ENCODE measurements at places on chromosomes 3 and 15.

DNA sequence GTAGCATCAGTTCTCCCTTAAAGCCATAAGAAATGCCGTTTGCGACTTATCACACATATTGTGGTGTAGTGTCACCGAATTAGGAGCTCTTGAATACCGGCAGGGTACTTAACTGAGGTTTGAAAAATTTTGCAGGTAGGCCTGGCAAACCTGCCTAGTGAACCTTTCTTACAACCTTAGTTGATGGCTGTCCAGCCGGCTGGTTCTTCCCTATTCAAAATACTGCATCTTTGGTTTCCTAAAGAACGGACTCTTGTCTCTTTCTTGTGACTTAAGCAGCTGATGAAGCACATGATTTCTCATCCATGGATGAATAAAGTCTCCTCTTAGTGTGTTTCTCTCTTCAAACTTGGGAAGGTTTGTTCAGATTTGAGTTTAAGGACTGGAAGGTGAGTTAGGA lies 1.5 kb downstream of the RAB7A start:
- no peak for DNase-seq

DNA sequence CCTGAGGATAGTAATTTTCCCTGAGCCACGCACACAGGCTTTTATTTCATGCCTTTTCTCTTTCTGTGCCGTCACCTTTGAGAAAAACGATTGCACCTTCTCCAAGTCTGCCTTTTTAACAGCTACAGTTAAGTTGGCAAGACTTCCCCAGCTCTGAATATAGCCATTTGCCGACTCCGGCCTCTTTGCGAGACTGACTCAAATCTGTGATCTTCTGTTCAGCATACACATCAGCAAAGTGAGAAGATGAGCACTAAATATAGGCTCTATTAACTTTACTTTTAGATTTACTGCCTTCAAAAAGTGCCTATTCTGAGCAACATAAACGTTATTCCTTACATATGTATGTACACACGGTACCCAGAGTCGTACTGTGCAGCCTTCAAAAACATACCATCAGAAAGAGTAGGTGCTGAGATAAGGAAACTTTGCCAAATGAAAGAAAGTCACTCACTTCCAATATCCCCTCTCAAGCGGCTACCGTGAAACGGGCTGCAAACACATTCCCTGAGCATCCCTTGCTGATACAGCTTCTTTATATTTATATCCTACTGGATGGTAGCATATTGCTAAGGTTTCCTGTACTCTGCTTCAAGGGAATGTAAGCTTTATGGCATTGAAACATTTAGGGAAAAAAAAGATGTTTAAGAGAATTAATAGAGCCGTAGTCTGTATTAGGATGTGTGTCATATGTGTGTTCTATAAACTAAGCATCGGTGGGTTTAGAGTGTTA lies 283.3 kb upstream of the TPRG1 start:
- no peak for DNase-seq

GRCh38 chr15:38065721-38066345 lies 131.4 kb downstream of the TMCO5A start:
- DNase-seq, result no peak

DNA sequence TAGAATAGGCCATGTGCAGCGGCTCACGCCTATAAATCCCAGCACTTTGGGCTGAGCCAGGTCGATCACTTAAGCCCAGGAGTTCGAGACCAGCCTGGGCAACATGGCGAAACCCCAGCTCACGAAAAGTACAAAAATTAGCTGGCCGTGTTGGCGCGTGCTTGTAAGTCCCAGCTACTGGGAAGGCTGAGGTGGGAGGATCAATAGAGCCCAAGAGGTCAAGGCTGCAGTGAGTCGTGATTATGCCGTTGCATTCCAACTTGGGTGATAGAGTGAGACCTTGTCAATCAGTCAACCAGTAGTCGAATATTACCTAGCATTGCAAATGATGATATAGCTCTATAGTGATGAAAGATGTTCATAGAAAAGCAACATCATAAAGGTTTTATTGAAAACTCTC lies 51.9 kb downstream of the USP8 start:
- DNase-seq, result no peak

DNA sequence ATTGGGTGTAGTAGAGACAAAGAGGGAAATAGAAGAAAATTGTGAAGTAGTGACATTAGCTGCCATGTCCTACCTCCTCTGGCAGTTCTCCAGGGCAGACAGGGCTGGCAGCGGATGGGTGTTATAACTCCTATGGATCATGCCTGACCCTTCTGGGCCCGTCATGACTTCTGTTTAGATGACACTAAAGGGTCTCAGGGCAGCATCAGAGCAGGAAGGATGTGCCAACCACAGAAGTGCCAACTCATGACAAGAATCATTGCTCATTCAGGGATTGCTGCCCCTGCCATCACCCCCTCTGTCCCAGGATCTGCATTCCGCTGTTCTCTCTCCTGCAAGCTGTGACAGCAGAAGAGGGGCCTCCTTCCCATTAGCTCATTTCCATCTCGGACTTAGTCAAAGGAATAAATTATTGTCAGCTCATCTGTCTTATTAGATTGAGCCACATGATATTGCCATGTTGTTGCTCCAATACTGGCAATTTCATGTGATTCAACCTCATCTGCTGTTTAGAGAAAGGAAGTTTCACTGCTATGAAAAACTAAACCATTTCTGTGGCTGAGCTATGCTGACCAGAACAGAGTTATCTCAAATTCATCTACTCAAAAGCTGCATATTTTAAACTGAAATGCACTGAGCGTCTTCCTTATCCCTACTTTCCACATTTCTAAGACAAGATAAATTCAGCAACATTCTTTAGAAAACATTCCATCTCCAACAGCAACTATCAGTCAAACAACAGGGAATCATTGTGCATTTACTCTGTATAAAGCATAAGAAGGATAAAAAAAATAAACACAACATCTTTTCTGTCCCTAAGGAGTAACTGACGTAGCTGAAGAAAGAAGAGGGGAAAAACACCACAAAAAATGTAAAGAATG lies 271.6 kb downstream of the FHIT start:
- DNase-seq, result no peak

DNA sequence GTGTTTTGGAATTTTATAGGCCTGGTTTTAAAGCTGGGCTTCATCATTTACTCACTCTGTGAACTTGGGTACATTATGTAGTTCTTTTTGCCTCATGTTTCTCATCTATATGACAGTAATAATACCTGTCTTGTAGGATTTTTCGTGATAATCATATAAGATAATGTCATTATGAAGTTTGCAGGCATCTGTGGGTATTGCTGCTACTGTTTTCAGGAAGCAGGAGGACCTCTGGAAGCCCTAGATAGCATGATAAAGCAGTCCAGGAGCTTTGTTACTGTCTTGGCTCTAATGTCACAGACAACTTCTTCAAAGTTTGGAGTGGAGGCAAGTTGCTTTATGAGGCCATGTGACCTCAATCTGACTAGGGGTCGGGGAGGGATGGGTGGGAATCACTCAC lies 145.0 kb upstream of the MEIS2 start:
- DNase-seq, result no peak

DNA sequence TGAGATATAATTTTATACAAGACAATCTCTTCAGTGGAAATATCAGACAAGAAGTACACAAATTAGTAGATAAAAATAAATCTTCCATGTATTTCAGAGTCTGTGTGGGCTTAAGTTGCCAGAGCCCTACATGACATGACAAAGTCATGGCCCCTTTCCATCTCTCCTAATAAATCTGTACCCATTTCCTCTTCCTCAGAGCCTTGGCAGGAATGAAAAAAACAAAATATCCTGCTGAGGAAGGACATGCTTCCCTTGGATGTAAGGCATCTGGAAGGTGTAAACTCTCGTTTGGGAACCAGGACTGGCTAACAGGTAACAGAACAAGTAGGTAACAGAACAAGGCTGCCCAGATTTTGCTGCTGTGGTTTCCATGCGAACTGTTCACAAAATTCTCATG lies 148.1 kb downstream of the SNRK start:
- DNase-seq, result no peak

- DNase-seq, result no peak
These were observed 320.2 kb upstream of the MME start for GRCh38 chr3:154759966-154760365.

- no peak for DNase-seq
These were observed 368.2 kb downstream of the GABRG3 start for GRCh38 chr15:27339138-27339537.

DNA sequence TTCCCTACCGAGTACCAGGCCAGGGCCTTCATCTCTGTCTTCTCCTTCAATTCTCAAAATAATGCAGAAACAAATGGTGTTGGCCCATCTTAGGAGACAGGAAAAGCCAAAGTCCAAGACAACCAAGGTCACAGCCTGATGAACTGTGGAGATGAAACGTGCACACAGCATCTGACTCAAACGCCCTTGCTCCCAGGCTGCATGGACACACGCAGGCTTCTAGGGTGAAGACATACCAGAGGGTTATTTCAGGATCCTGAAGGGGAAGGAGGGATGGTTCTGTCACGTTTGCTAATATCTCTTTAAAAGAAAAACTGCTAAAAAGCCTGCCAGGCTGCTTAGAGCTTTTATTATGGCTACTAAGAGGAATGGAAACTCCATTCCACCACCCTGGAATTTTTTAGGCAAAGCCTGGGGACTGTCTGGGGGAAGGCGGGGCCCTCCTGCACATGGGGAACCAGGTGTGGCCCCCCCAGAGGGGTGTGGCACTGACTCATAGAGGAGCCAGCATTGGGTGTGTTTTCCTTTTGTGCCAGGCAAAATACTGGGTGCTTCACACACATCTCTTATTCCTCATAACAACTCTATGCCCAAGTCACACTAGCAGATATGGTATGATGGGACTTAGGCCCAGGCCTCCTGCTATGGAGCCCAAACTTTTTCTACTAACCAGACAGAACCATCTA lies 62.9 kb downstream of the UMPS start:
- no peak for DNase-seq

GRCh38 chr15:75033809-75034208 lies 10.4 kb downstream of the PPCDC start:
- DNase-seq, result no peak

GRCh38 chr3:72266016-72266370 lies 481.0 kb upstream of the PROK2 start:
- DNase-seq, result no peak

GRCh38 chr15:93088981-93089726 lies at the start of gene RGMA:
Gene RGMA, minus strand, starts transcription at chr15:93089211. Its CDS starts 279 bp downstream, at chr15:93088932.
- DNase-seq, result peak; percentile 35

DNA sequence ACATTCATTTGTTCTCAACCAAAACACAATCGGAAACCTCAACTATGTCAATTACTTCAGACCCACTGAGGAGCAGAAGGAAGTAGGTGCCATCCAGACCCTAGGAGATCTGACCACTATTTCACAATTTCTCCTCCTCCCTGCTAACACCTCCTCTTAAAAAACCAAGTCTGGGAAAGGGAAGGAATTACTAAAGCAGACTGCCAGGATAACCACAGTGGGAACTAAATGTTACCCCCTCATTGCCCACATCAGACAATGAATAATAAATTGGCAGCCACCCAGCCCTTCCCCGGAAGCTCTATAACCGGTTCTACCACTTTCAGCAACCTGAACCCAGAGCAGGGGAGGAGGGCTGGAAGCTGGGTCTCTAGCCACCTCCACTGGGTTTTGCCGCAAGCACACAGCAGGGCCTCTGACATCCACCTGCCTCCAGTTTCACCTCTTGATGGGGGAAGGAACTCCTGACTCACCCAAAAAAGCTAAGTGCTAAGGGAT lies 17.6 kb downstream of the C15orf62 start:
- no peak for DNase-seq

GRCh38 chr3:146227486-146227885 lies 23.4 kb downstream of the PLSCR4 start:
- DNase-seq, result no peak

GRCh38 chr3:16286161-16286560 lies 21.1 kb downstream of the OXNAD1 start:
- DNase-seq, result no peak

GRCh38 chr15:78638658-78639314 lies 2.2 kb downstream of the CHRNB4 start:
- peak; percentile 87 for DNase-seq

GRCh38 chr3:143559296-143559695 lies 289.0 kb downstream of the SLC9A9 start:
- no peak for DNase-seq

DNA sequence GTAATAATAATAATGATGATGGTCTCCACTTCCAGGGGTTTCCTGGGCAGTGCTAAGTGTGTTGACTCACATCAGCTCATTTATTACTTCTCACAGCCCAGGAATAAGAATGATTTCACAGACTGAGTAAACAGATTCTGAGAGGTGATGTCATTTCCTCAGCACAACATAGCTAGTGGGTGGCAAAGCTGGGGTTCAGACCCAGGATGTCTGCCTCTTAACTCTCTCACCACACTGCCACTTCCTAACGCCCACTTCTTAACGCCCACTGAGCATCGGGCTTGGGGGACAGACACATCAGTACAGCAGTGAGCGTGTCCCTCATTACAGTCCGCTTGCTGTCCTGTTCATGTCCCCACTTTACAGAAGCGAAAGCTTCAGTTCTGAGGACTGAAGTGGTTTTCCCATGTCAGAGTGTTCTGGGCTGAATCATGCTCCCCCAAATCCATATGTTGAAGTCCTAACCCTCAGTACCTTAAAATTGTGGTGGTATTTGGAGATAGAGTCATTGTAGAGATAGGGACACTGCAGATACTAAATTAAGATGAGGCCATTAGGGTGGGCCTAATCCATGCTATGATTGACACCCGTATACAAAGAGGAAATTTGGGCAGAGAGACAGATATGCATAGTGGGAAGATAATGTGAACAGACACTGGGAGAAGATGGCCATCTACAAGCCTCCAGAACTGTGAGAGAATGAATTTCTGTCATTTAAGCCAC lies 68.0 kb downstream of the ATP2B2 start:
- no peak for DNase-seq

- DNase-seq, result no peak
These were observed 3.8 kb upstream of the LMAN1L start for GRCh38 chr15:74808840-74809229.

DNA sequence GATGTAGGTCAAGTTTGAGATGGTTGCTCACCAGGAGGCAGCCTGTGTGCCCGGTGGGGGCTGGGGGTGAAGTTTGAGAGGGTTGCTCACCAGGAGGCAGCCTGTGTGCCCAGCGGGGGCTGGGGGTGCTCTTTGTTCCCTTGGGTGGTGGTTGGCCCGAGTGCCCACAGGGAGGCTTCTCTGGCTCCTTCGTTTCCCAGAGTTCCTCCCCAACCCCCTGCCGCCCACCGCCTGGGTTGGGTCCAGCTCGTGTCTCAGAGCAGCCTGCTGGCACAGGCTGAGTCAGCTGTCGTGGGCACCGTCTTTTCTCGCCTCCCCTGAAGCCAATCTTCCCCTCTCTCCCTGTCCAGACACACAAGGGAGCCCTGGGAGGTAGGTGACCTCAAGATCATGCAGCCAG lies 3.1 kb downstream of the APBA2 start:
- no peak for DNase-seq

- DNase-seq, result no peak
These were observed 133.2 kb upstream of the DPH6 start for GRCh38 chr15:35679186-35679585.

GRCh38 chr15:28098766-28099554 lies at the start of gene OCA2:
Gene OCA2, minus strand, starts transcription at chr15:28099315. Its CDS starts 17,441 bp downstream, at chr15:28081874.
- peak; percentile 65 for DNase-seq

GRCh38 chr3:138381950-138382715 lies 33.8 kb downstream of the MRAS start:
- DNase-seq, result no peak

DNA sequence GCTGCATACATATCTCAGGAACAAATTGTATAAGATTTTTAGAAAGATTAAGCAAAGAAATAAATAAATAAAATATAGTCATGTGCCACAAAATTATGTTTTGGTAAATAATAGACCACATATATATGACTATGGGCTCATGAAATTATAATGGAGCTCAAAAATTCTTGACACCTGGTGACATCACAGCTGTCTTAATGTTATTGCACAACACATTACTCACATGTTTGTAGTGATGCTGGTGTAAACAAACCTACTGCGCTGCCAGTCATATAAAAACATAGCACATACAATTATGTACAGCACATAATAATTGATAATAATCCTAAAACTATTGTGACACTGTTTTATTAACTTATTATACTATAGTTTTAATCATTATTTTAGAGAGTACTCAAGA lies 1159.1 kb downstream of the SI start:
- no peak for DNase-seq
